ENCODE measurements at places on chromosomes 7 and 10. TPM values are rescaled to one million over a fixed set of nuclear protein-coding genes. Genes with fewer than 3 reads are reported as not detected.

The MUC3A gene
- total RNA-seq: 0.09 TPM

The ZPBP gene
- total RNA-seq: not detected

The ST8SIA6 gene
- 0.77 TPM for total RNA-seq

The FAM237B gene
- not detected for total RNA-seq
